ENCODE measurements at places on chromosomes 16 and 17. TPM values are rescaled to one million over a fixed set of nuclear protein-coding genes. Genes with fewer than 3 reads are reported as not detected.
A peak's percentile ranks its signal among the peaks of the same experiment; 100 is the strongest.

- DNase-seq, result no peak
These were observed 14.6 kb upstream of the CNGB1 start for GRCh38 chr16:57985204-57986181.

- peak; percentile 87 for DNase-seq
These were observed at the start of gene JMJD8 for GRCh38 chr16:684071-684794. JMJD8 (minus strand) TSS chr16:684334; CDS start chr16:684319, 15 bp downstream.

- DNase-seq, result no peak
These were observed 22.9 kb downstream of the DHRS7C start for GRCh38 chr17:9768381-9768934.

- DNase-seq, result no peak
These were observed 6.4 kb downstream of the GPATCH8 start for GRCh38 chr17:44496815-44497214.

- no peak for DNase-seq
These were observed 24.9 kb downstream of the ERCC4 start for GRCh38 chr16:13944816-13945215.

- no peak for DNase-seq
These were observed 9.4 kb downstream of the CYBC1 start for GRCh38 chr17:82440991-82441627.

DNA sequence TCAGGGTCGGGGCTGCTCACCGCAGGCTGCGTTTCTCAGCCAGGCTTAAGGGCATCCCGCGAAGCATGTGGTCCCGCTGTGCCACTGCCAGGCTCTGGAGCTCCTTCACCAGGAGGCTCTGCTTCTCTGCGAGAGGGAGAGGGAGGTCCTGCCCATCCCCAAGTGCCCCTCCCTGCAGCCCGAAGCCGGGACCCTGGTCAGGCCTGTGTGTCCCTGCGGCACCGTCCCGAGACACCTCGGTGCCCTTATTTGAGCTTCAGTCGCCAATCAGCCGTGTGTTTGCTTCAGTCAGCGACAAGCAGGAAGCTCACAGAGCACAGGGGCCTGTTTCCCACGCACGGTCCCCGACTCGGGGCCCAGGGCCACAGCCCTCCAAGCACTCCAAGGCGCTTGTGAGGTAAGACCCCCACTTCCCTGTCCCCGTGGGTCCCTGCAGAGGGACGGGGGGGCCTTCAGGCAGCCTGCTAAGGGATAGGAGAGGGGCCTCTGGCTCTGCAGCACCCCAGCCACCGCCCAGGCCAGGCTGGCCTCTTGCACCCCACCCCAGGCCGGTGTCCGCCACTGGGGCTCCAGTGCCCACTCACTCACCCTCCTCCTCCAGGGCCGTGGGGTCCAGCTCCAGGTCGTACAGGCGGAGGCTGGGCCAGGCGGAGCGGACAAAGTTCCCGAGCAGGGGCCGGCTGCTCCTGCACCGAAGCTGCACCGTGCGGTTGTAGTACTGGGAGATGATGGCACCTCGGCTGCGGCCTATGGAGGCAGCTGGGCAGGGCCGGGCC lies 3.2 kb downstream of the TMC6 start:
- no peak for DNase-seq

- DNase-seq, result no peak
These were observed 49.6 kb downstream of the TANGO6 start for GRCh38 chr16:68892898-68893297.

- DNase-seq, result no peak
These were observed 1.8 kb upstream of the EXOSC6 start for GRCh38 chr16:70253291-70254106.

DNA sequence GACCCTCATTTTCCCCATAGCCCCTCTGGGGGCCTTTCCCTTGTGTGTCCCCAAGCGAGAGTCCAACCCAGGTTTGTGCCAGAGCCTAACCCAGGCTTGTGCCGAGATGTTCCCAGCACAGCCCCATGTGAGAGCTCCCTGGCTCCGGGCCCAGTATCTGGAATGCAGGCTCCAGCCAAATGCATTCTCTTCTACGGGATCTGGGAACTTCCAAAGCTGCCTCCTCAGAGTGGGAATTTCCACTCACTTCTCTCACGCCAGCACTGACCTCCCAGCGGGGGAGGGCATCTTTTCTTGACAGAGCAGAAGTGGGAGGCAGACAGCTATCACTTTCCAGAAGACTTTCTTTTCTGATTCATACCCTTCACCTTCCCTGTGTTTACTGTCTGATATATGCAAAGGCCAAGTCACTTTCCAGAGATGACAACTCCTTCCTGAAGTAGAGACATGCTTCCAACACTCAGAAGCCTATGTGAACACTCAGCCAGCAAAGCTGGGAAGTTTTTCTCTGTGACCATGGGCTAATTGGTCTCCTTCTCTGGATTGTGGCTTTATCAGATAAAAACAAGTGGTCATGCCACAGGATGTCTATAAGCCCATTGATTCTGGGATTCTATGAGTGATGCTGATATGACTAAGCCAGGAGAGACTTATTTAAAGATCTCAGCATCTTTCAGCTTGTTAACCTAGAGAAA lies 2.5 kb upstream of the CCL2 start:
- DNase-seq, result peak; percentile 70

OTOA gene
- 0.17 TPM for total RNA-seq

HCRT gene
- total RNA-seq, result not detected

ATP1B2 gene
- total RNA-seq, result not detected

ALG1 gene
- total RNA-seq, result 33.5 TPM

HSPB9 gene
- total RNA-seq, result not detected

KIAA0513 gene
- 1.9 TPM for total RNA-seq
